ENCODE measurements at places on chromosomes 3 and 15.

DNA sequence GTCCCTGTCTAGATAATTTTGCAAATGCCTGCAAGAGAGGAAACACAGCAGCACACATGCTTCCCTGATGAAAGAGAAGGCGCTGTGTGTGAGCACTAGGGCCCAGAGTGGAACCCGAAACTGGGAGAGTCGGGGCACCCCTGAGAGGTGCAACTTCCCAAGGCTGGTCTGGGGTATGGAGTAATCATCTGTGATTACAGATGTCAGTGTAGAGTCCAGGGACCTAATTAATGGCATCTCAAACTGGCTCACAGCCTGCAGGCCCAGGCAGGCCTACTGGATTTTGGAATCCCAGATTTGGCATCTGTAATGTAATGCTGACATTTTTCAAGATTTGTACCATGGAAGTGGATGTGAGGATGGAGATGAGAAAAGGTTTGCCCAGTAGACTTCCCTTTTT is 29.4 kb downstream of the PGPEP1L start:
- DNase-seq: no peak

GRCh38 chr15:77630956-77631744 is 1.6 kb downstream of the LINGO1 start:
- DNase-seq: no peak

- DNase-seq: no peak
Observed at GRCh38 chr3:121998030-121998580, 23.9 kb downstream of the ILDR1 start.

GRCh38 chr15:87570206-87570605 is 686.3 kb downstream of the NTRK3 start:
- DNase-seq: no peak

DNA sequence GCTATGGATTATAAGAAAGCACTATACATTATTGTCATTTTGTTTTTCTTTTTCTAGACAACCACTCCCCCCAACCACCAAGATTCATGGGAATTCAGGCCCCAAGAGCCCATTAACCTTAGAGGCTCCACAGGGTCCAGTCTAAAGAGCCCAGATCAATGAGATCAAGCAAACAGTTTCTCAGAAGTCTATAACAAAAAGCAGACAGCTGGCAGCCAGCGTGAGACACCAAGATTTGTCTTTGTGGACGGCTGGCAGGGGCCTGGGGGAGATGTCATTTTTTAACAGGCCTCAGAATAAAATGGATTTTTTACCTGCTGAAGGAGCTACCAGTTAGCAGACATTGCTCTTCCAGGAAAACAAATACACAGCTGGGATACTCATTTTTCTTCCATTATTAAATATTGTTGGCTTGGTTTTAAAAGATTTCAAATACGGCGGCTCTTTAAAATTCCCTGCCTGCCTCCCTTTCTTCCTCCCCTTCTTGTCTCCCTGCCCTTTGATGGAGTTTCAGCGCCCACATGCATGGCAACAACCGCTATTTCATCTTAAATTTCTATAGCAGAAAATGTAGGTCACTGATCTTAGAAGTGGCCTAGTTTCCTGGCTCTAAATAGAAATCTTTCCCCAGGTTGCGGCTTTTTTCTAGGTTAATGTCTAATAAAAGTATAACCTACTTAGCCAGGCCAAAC is 130.6 kb downstream of the FAM174B start:
- DNase-seq: no peak

DNA sequence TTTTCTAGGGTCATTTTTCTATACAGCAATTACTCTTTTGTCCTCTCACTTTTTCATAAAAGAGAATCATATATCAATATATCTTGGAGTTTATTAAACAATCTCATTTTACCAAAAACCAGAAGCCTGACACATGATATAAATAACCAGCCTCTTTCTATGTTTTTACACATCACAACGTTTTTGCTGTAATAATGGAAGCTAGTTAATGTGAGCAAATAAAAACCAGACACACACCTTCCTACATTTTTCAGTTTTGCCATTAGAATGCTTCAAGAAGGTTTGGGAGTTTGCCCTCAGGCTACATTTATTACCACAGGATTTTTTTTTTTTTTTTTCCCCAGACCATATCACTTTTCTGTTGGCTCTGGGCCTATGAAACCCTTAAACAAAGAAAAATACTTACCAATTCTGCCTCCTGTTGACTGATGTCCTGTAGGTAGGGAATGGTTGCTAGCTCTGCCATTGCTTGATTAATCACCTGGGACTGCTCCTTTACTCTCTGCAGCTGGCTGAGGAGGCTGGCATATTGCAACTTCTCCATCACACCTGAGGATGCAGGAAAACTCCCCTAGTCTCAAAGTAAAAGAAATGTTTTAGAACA is 165.5 kb downstream of the ECT2 start:
- no peak for DNase-seq

DNA sequence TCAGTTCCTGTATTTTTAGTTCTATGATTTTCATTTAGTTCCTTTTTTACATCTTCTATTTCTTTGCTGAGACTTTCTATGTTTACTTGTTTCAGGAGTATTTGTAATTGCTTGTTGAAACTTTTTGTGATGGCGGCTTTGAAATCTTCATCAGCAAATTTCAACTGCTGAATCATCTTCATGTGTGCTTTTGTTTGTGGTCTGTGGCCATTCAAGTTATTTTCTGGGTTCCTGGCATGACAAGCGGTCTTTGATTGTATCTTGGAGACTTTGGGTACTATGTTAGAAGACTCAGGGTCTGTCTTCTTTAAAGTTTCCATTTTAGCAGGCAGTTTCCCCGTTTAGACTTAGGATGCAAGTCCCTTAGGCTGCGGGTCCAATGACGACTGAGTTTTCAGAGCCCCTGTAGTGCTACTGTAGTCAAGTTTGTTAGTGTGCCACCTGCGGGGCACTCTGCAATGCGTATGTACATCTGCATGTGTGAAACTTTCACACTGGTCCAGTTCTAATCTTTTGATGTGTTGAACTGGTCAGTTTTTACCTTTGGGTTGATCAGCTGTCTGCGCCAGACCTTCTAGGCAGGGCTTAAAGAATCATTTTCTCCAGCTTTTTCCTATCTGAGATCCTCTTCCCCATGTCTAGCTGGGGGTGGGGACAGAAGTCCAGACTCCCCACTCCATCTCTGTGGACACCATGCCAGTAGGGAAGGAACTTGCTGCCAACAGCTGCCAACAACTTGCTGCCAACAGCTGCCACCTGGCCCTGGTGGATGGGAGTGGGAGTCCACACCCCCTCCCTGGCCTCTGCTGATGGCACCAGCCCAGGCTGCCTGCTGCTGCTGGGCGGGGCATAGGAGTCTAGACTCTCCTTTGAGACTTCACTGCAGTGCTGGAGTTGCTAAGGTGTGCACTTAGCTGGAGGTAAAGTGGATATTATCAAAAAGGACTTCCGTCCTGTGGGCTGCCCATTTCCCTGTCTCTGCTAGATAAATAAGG is 190.9 kb downstream of the TJP1 start:
- DNase-seq: no peak

- DNase-seq: no peak
Observed at GRCh38 chr3:59940718-59941117, 890.9 kb upstream of the CFAP20DC start.

GRCh38 chr15:101182215-101182614 is 69.6 kb downstream of the CHSY1 start:
- no peak for DNase-seq

DNA sequence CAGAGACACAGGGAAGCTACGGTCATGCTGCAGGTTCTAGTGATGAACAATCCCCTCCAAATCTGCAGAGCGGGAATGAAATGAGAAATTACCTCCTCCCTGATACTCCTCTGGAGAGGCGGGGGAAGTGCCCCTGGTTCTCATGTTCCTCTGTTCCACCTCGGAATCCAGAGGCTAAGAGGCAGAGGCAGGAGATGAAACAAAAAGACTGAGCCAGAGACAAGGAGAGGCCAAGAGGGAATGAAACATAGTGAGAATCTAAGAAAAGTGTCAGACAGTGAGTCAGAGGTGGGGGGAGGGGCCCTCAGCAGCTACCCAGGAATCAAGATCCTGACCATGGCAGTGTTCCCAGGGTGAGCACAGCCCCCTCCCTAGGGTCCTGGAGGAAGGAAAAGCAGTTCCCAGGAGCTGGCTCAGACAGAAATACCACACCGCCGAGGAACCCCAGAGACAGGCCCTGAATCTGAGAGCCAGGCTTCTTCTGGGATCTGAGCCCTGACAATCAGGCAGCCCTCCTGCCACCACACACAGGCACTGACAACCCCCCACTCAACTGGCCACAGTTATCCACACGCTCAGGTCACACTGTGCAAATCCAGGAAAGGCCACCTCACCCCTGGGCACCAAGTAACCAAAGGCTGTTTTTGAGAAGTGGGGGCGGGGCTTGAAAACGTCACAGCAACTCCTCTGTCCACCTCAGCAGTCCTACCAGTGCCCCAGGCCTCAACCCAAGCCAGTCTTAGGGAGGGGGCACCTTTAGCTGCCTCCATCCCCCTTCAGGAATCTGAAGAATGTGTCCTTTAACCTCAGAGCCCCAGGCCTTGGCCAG is 2.4 kb downstream of the CSRNP1 start:
- DNase-seq: peak; percentile 78

DNA sequence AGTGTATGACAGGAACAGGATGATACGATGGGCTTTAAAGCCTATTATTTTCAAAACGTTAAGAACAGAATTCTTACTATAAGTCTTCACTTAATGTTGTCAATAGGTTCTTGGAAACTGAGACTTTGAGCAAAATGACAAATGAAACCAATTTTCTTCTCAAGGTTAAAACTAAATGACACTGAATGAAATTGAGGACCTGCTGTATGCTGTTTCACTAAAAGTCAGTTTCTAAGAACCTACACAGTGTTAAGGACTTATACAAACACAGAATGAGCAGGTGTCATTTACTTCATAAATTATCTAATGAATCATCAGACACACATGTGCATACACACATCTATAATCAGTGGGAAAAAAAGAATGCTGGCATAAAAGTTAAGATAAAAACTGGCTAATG is 106.9 kb downstream of the RFTN1 start:
- no peak for DNase-seq

- DNase-seq: no peak
Observed at GRCh38 chr3:187669675-187670504, at the start of gene SST. TSS of gene SST (minus strand) at chr3:187670394. CDS start at chr3:187670291, 103 bp downstream.

DNA sequence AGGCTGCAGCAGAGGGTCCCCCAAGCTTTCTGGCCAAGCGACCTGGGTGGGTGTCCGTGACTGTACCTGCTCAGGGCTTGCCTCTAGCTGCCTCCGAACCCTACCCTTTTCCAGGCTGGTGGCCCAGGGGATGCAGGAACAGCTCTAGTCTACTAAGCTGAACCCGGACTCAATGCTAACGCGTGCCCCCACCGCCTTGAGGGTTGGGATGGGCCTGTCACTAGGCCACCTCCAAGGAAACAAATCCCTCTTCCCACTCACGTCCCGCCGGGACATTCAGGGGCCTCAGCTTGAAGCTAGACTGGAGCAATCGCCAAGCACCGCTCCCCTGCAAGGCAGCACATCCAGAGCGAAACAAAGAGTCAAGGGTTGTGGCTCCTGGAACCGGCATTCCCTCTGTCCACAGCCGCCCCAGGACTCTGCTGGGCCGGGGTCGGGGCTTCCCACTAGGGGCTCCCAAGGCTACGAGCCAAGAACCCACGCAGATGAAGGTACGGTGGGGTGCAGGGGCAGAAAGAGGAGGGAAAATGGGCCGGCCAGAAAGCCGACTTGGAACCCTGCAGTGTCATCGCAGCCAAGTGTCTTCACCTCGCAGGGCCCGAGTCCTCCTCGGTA is 2.9 kb downstream of the FBXL22 start:
- DNase-seq: no peak

- no peak for DNase-seq
Observed at GRCh38 chr3:46284981-46285683, 42.9 kb downstream of the CCR3 start.

- no peak for DNase-seq
Observed at GRCh38 chr15:58467722-58468423, 36.1 kb downstream of the LIPC start.

GRCh38 chr3:118636841-118637240 is 397.8 kb downstream of the IGSF11 start:
- no peak for DNase-seq

DNA sequence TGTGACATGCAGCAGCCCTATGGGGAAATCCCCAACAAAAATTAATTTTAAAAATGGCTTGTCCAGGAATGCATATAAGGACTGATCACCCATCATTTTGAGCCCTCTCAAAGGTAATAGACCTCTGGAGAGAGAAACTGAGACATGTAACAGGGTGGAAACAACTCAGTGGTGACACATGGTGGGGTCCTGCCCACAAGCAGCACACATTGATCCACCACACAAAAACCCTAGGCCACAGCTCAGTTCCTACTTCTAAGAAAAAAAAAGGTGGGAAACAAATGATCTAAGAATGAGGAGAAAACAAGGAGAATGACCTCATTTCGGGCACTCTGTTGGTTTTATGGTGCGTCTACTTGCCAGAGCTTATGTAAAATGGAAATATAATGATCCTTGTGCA is 1.9 kb upstream of the SLC41A3 start:
- no peak for DNase-seq

GRCh38 chr3:39226106-39226741 is 33.8 kb upstream of the XIRP1 start:
- no peak for DNase-seq

GRCh38 chr3:120742849-120743365 is 363 bp downstream of the GTF2E1 start:
- DNase-seq: peak; percentile 67

- no peak for DNase-seq
Observed at GRCh38 chr15:89457086-89457485, 39.3 kb downstream of the RHCG start.

DNA sequence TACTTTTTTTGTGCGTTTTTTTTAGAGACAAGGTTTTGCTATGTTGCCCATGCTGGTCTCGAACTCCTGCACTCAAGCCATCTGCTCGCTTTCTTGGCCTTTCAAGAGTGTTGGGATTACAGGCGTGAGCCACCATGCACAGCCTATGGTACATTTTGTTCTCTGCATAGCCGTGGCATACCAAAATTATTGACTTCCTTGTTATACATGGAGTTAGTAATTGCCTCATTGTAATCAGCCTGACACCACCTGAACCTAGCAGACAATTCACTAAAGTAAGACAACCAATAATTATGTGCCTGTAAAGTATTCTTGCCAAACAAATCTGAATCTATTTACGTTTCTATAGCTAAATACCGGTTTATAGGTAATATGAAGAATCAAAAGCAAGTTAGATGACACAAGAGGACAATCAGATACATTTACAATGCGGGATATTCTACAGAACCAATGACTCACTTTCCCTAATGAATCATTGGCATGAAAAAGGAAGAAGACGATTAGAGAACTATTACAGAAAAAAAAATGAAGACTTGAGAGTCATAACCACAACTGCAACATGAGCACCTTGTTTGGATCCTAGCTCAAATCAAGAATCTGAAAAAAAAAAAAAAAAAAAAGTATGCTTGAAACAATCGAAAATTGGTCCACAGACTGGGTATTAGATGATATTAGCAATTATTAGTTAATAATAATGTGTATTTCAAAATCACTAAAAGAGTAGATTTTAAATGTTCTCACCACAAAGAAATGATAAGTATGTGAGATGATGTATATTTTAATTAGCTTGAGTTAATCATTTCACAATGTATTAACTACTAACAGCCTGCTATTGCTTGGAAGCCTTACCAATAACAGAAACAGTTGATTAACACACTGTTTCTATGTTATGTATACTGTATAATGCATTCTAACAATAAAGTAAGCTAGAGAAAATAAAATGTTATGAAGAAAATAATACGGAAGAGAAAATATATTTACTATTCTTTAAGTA is 7.1 kb downstream of the GUCA1C start:
- DNase-seq: no peak
